Activated naive CD4-positive, alpha-beta T cell (primary cell): ENCODE measurements at places on chromosomes 6 and 20.

- DNase-seq = no peak
Measured at GRCh38 chr6:144585217-144585814, 300.2 kb downstream of the UTRN start.

GRCh38 chr6:69106511-69106910 lies 471.4 kb downstream of the ADGRB3 start:
- no peak for DNase-seq

DNA sequence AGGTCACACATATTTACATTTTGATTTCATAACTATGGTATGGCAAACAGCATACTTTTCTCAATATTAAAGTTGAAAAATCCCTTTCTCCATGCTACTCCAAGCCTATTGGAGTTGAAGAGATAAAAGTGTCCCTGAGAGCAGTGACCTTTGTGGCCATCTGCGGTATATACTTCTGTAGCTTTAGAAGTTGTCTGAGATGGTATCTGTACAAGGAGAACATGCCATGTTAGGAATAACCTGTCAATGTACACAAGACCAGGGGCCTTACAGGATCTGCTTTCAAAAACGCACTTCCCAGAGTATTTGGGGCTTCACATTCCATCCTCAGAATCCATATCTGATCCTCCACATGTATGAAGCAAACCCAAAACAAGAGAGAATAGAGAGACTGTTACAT lies 226.7 kb downstream of the MEI4 start:
- no peak for DNase-seq

DNA sequence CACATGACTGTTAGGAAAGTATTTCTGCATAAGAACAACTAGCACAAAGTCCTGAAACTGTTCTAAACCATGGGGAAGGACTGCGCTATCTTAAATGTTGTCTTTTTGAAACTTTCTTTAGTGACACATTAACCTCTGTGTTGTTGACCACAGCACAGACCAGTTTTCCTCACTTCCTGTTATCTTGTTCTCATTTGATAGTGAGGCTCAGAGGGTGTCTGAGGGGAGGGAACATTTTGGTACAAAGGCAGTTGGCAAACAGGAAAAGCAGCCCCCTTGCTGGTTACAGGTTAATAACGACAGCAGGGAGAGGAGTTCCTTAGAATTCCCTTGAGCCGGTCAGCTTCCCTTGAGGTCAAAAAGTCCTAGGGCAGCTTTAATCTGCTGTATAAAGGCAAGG lies 143.5 kb upstream of the BMP2 start:
- no peak for DNase-seq

- no peak for DNase-seq
Measured at GRCh38 chr6:94955156-94955555, 622.2 kb upstream of the MANEA start.

- no peak for DNase-seq
Measured at GRCh38 chr20:59364611-59365010, 64.2 kb downstream of the EDN3 start.

GRCh38 chr6:143112084-143112768 lies 51.5 kb downstream of the AIG1 start:
- DNase-seq = no peak

DNA sequence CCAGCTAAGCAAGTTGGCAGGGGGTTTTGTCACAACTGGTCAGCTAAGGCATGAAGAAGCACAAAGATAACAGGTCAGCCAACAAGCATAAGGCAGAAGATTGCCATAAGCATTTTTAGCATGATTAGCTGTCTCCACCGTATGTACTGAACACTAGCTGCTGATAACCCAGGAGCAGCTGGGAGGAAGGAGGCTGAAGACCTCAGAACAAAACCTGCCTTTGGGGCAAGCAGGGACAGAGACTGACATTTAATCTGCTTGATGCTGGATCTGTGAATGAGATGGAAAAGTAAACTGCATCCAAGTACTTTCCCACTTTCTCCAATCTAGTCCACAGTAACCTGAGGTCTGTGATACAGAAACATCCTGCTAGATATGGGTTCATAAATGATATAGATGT lies 353.0 kb upstream of the MAP3K7 start:
- no peak for DNase-seq

- DNase-seq = no peak
Measured at GRCh38 chr6:40738551-40739193, 151.5 kb upstream of the LRFN2 start.

DNA sequence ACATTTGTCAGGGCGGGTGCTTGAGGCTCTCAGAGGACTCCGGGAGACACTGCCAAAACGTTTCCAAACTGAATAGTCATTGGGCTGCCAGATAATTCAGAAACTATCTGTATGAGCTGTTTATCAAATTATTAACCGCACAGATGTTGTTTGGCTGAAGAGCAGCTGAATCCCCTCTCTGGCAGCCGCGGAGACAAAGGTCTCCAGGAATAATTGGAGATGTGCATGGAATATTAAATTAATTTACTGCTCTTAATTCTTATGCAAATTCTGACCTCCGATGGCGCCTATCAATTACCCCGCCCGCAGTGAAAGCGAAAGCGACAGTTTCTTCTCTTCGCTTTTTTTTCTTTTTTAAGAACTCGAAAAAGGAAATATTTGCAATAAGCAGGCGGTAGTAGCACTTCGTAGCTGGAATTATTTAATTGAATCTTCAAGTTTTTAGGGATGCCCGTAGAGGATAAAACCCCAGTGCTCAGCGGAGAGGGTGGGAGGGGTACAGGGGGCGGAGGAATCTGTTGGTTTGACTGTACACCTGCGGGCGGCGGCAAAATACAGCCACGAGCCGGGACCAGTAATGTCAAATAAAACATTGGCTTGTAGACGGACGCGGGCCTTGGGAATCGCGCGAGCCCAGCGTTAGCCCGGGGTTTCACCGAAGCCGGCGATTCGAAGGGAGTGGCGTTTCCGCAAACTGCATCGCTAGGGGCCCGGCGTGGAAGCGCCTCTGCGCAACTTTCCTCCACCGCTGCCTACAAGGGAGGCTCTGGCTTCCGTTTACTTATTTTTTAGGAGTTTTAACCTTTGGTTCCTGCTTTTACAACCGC lies 6.2 kb downstream of the LINC00237 start:
- DNase-seq = no peak

GRCh38 chr6:99514089-99514488 lies 1.1 kb downstream of the USP45 start:
- no peak for DNase-seq

DNA sequence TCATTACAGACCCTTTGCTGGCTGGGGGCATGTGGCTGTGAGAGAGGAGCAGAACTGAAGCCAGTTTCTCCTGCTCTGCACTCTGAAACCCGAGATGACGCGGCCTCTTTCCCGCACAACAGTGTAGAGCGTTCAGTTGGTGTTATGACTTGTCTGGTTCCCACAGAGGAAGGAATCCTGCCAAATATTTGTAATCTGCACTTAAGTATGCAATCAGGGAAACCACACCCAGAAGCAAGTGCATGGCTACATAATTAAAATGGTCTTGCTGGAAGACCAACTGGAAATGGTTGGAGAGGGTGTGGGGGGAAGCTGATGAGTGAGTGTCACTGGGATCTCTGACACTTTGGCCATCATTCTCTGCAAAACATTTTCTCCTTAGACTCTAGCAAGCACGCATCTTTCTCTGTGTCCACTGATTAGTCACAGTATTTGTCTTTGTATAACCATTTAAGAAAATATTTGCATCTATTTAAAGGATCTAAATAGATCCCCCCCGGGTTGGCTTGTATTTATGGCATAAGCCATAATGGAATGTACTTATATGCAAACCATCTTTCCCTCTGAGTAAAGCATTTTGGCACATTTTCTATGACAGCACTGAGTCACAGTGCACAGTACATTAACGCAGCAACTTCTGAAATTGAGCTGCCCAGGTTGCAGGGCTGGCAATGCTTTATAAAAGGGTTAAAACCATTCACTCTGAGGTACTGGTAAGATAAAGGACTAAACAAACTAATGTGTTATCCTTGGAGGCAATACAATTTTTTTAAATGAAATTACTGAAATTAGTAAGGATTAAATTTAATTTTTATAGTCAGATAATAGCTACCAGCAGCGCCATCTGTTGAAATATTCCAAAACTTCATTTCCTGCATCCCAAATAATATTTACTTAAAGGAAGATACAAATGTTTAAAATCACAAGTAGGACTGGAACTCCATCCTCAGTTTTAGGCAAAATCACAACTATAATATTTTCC lies 76.7 kb downstream of the FOXC1 start:
- DNase-seq = no peak

GRCh38 chr6:169087443-169088041 lies 166.1 kb downstream of the THBS2 start:
- no peak for DNase-seq

DNA sequence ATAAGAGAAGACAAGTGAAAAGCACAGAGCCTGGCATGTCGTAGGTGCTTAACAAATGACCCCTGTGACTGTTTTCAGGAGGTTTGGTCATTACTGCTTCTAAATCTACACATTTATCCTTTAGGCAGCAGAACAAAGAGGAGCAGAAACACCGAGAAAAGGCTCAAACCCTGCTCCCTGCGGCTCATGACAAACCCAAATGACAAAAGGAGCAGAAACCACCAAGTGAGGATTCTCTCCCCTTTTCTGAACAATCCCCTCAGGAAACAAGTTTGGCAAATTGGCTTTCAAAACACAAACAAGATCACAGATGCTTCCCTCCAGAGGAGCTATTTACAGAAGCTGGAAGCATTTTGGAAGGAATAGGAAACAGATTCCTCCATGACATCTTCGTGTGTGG lies 15.8 kb upstream of the SIRPG start:
- no peak for DNase-seq

DNA sequence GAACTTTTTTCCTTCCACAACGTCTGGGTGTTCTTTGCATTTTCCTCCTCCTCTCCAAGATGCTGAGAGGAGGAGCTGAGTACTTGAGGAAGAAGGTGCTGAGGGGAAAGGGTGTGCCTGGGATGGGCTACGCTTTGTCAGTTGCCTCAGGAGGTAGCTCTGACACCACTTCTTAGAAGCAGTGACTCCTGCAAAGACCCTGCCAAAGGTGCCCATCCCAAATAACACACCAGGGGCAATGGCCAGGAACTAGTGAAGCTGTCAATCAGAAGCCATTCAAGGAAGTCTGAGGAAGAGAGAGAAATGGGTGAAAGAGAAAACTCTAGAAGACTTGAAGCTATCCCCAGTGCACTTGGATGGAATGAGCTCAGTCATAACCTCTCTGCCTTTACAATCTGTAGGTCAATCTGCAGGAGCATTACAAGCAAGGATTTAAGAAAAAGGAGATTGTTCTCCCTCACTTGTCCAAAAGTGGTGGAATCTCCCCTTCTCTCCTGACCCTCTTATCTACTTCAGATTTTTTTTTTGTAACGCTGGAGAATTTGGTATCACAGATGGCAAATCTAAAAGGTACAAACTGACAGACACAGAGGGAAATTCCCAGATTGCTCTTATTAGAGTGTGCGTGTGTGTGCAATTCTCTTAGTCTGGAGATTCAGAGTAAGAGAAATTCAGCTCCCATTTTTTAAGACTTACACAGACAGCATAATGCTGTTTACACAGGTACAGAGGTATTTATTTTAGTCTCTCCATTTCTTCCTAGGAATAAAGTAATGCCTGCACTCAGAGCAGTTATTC lies 242.6 kb downstream of the GMPR start:
- no peak for DNase-seq

- no peak for DNase-seq
Measured at GRCh38 chr6:150745896-150746295, 119.6 kb upstream of the MTHFD1L start.

DNA sequence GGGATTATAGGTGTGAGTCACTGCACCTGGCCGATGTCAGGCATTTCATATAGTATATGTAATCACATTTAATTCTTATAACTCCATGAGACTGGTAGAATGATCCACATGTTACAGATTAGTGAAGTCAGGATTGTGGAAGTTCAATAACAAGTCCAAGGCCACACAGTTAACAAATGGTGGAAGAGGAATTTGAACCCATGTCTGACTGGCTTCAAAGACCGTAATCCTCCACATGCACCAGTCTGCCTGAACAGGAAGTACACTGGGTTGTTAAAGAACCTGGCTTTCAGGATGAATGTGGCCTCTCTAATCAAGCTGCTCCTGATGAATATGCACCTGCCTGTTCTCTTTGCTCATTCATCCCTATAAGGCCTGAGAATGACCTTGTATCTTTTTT lies 122.0 kb upstream of the HDAC2 start:
- no peak for DNase-seq

DNA sequence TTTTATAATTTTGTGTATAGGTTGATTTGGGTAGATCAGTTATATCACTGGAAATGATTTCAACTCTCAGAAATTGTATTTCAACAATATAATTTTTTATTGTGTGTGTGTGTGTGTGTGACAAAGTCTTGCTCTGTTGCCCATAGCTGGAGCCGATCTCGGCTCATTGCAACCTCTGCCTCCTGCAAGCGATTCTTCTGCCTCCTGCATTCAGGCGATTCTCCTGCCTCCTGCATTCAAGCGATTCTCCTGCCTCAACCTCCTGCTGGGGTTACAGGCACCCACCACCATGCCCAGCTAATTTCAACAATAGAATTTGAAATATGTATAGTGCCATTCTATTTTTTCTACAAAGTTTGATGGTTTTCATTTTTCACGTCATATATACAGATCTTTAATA lies 24.1 kb downstream of the AFDN start:
- no peak for DNase-seq

DNA sequence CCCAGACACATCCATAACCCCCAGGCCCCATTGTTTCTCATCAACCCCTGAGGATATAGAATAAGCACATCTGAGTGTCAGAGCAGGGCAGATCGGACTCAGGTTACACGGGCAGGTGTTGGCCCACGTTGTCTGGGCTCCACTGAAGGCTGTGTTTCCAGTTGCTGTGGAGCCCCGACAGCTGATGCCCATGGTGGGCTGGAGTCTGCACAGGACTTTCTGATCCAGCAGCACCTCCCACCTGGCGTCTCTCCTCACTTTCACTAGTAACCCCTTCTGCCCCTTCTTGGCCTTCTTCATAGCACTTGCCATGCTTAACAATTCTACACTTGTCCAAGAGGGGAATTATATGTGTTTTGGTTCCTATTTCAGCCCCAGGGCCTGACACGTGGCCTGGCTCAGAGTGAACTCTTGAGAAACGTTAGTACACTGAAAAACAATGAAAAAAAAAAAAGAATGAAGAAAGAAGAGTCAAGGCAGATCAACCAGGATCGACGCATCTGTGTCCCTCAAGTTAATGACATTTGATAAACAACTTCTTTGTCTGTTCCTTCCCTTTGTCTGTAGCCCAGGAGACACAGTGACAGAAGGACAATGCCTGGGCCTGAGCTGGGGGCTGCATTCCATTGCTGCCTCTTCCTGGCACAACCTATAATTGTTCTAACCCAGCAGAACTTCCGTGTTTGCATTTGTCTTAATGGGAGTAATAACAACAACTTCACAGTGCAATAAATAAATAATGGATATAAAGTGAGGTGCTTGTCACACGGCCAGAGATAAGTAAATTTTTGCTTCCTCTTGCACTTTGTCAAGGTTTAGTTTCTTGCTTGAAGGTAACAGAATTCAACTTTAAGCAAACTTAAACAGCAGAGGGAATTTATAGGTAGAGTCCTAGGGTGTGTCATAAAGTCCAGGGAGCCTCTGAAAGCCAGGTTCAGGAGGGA lies 224.2 kb upstream of the SSTR4 start:
- no peak for DNase-seq

- DNase-seq = no peak
Measured at GRCh38 chr6:12173181-12173580, 117.0 kb upstream of the EDN1 start.
